ENCODE measurements at places on chromosomes 3 and 15.
A peak's percentile ranks its signal among the peaks of the same experiment; 100 is the strongest.

- peak; percentile 4 for DNase-seq
Observed at GRCh38 chr3:6791161-6791560, 69.8 kb upstream of the GRM7 start.

- peak; percentile 87 for DNase-seq
Observed at GRCh38 chr3:188926111-188926510, 245.7 kb upstream of the TPRG1 start.

- peak; percentile 14 for DNase-seq
Observed at GRCh38 chr15:78565951-78566774, 843 bp downstream of the CHRNA5 start.

DNA sequence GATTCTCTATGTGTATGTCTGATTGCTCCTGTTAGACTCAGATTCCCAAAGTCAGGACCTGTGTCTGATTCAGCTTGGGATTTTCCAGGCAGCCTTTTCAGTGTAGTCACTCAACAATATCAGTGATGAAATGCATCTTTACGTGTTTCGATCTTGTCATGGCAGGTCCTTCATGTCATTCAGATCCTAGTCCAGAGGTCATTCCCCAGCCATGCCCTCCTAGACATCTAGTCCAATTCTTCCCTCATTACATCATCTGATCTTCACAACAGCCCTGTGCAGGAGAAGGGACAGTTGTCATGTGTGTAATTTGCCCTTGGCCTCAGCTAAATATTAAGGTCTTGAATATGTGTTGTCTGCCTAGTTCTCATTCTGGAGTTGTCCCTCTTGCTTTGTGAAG, 153.2 kb upstream of the NR2E3 start:
- DNase-seq, result no peak

DNA sequence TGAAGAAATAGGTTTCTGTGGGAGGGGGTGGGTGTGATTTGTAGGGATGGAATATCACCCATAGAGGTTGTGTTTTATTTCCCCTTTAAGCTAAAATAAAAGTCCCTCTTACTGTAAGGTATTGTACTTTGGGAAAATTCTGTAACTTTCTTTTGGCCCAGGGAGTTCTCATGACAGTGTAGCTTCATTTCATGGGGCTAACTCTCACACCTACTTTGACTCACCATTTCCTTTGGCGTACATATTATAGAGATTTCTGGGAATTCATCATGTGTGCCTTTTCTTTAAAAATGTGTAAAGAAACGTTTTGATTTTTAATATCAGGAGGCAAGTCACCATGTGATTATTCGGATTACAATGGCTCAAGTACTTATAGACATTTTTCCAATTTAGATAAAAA, 477.7 kb upstream of the CFAP20DC start:
- DNase-seq, result no peak

- peak; percentile 6 for DNase-seq
Observed at GRCh38 chr3:103047640-103048039, 612.8 kb downstream of the ZPLD1 start.

- no peak for DNase-seq
Observed at GRCh38 chr3:7209098-7209497, 348.2 kb downstream of the GRM7 start.

- DNase-seq, result peak; percentile 66
Observed at GRCh38 chr15:66707310-66708082, 5.5 kb downstream of the SMAD6 start.

DNA sequence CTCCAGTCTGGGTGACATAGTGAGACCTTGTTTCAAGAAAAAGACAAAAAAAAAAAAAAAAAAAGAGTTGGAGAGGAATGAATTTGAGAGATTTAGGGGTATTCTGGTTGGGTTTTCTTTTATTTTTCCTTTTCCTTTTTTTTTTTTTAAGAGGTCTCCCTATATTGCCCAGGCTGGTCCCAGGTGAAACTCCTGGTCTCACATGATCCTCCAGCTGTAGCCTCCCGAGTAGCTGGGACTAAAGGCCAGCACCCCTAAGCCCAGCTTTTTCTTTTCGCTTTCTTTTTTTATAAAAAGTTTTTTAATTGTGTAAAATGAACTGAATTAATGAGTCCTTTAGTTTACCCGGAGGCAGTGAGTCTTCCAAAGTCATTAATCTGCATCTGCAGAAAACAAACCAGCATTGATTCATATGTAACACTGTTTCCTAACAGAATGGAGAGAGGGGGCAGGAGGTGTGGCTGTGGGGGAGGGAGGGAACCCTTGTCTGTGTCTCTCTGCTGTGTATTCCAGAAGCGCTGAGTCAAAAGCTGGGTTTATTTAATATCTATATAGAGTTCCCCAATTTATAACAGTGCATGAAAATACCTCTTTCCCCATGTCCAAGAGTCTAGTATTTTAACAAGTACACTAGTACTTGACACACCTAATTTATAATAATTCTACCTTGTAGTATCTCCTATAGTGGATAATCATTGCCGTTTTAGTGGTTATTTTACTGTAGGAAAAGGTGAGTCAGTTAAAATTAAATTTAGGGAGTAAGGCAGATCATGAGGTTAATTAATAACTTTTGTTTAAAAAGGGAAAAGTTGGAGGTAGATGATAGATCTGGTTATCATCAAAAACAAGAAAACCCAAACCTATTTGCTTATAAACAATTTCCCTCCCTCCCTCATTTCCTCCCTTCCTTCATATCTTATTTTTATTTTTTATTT, 2.6 kb upstream of the DPPA4 start:
- no peak for DNase-seq

DNA sequence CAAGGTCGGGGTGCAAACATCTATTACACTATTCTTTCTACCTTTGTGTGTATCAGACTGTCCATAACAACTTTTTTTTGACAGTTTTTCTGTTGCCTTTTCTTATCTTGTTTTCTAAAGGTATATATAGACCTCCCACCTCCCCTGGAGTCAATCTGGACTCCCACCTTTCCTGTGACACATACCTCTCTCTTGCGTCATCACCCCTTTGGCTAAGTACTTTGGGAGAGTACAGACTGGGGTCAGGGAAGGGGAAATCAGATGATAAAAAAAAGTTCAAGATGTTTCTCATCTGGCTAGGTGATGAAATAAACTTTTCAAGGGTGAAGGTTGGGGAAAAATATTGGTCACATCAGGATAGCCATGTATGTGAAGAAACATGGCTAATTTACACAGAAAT, 17.2 kb downstream of the TSPAN3 start:
- no peak for DNase-seq

DNA sequence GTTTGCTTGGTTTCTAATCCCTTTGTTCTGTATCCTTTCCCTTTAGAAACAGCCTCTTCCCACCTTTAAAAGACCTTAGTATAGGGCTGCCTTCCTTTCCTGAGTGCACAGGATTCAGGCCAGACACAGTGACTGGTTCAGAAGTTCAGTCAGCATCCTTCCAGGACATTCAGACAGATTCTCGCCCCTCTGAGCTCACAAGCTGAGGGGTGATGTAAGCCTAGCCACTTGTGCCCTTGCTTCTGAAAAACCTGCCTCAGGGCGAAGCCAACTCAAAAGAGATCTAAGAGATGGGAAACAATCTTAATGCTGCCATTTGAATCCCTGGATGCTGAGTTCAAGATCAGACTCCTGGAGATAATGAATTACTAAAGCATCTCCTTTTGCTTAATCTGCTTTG, 6.7 kb upstream of the NSMCE3 start:
- DNase-seq, result no peak

DNA sequence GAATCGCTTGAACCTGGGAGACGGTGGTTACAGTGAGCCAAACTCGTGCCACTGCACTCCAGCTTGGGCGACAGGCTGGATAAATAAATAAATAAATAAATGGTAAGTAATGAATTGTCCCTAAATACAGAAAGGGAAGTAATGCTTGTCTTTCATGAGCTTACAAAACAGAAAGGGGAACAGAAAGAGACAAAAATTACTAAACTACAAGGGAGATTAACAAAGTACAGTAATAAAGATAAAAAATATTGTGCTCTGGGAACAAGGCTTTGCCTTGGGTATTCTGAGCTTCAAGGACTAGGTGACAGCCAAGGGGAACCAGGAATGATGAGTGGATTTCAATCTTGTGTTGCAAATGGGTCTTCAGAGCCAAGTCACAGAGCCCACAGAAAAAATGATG, 9.2 kb upstream of the HLTF start:
- no peak for DNase-seq

Data from fibroblast of skin of right biceps (primary cell).